ENCODE measurements at places on chromosomes 11 and 22.
A peak's percentile ranks its signal among the peaks of the same experiment; 100 is the strongest.

- H3K4me1 ChIP-seq: peaks cover 7% of the 10 kb centered on the region
- H3K36me3 ChIP-seq: peaks cover 2% of the 10 kb centered on the region
- H3K4me3 ChIP-seq: no peak overlapping the region
- H3K27me3 ChIP-seq: no peaks in the 10 kb centered on the region
- no peak for DNase-seq
Measured at GRCh38 chr11:88327061-88327460, 10.5 kb downstream of the CTSC start.

- H3K27me3 ChIP-seq: no peaks in the 10 kb centered on the region
- DNase-seq: peak; percentile 52
- H3K4me3 ChIP-seq: peak overlapping the region; percentile 16
- peaks cover 12% of the 10 kb centered on the region for H3K4me1 ChIP-seq
- peak overlapping the region; percentile 61 for H3K27ac ChIP-seq
Measured at GRCh38 chr11:469684-470560, 19.8 kb downstream of the PTDSS2 start.

DNA sequence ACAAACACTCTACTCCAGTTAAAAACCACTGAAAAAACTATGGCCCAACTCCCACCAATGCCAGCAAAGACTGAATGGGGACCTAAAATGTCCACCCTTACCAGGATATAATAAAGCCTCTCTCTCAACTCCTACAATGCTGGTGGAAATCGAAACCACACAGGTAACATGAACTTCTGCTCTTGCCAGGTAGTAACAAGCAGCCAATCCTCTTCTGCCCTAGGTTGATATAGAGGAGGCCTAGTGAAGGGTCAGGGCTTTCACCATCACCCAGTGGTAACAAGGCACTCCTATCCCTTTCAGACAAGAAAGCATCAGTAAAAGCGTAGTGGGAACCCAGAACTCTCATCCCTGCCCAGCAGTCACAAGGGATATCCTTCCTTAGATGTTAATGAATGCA lies 22.6 kb downstream of the DCUN1D5 start:
- peaks cover 6% of the 10 kb centered on the region for H3K4me1 ChIP-seq
- no peak overlapping the region for H3K27ac ChIP-seq
- H3K4me3 ChIP-seq: no peak overlapping the region
- peaks cover 36% of the 10 kb centered on the region for H3K36me3 ChIP-seq
- H3K27me3 ChIP-seq: no peaks in the 10 kb centered on the region
- no peak for DNase-seq

- DNase-seq: peak; percentile 76
- H3K4me3 ChIP-seq: no peak overlapping the region
- no peak overlapping the region for H3K27ac ChIP-seq
- no peaks in the 10 kb centered on the region for H3K36me3 ChIP-seq
Measured at GRCh38 chr11:120527111-120527761, 15.7 kb downstream of the GRIK4 start.

DNA sequence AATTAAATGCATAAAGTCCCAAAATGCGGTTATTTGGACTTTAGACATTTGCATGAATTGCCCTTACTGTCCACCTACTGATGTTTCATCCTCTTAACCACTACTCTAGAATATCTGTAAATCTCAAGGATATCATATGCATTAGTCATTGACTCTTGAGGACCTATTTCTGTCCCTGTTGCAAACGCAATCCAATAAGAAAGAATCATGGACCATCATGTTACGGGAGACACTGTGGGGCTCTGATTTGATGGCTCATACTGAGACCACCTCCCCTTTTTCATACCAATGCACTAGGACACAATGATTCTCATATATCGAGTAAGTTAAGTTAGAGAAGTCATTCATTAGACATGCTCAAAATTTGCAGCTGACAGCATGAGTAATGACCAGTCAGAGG lies 14.4 kb downstream of the POU2AF2 start:
- H3K36me3 ChIP-seq: no peaks in the 10 kb centered on the region
- DNase-seq: no peak
- no peak overlapping the region for H3K27ac ChIP-seq
- no peaks in the 10 kb centered on the region for H3K4me1 ChIP-seq
- H3K4me3 ChIP-seq: no peak overlapping the region

- no peaks in the 10 kb centered on the region for H3K36me3 ChIP-seq
- no peak overlapping the region for H3K27ac ChIP-seq
- no peak for DNase-seq
- H3K27me3 ChIP-seq: no peaks in the 10 kb centered on the region
- no peaks in the 10 kb centered on the region for H3K4me1 ChIP-seq
Measured at GRCh38 chr11:125942771-125943428, 2.9 kb upstream of the VSIG10L2 start.

GRCh38 chr11:35311331-35311730 lies 108.0 kb downstream of the SLC1A2 start:
- H3K4me1 ChIP-seq: no peaks in the 10 kb centered on the region
- no peaks in the 10 kb centered on the region for H3K27me3 ChIP-seq
- no peak overlapping the region for H3K27ac ChIP-seq
- no peak overlapping the region for H3K4me3 ChIP-seq
- no peaks in the 10 kb centered on the region for H3K36me3 ChIP-seq

DNA sequence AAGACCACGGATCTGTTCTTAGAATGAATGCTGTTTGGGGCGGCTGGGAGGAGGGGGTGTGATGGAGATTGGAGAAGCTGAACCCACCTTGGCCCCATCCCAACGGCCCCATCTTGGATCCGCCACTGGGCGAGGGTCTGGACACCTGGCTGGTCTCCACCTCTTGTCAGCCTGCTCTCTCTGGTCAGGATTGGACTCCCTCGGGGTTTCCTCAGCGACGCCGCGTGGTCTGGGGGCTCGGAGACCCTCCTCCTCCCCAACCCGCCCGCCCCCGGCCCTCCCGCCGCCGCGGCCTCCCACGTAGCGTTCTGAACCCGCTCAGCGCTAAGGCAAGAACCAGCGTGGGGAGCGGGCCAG lies 4.3 kb upstream of the FLI1 start:
- H3K36me3 ChIP-seq: no peaks in the 10 kb centered on the region
- peaks cover 84% of the 10 kb centered on the region for H3K27me3 ChIP-seq
- H3K4me1 ChIP-seq: peaks cover 27% of the 10 kb centered on the region
- DNase-seq: no peak
- H3K4me3 ChIP-seq: peak overlapping the region; percentile 74
- no peak overlapping the region for H3K27ac ChIP-seq

DNA sequence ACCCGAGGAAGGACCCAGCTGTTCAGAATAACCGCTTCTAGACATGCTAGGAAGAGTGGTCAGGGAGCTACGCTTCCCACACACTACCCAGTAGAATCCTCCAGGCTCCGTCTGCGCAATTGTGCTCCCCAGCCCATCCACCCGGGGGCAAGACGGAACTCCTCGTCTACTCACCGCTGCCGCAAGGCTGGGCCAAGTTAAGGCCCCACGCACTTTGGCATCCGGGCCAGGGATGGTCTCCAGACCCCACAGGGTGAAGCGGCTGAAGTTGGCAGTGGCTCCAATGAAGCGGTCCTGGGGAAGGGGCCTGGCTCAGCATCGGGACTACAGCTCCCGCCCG lies 757 bp downstream of the RNASEH2C start:
- peaks cover 50% of the 10 kb centered on the region for H3K36me3 ChIP-seq
- H3K27me3 ChIP-seq: no peaks in the 10 kb centered on the region
- H3K4me3 ChIP-seq: peak overlapping the region; percentile 95
- peaks cover 15% of the 10 kb centered on the region for H3K4me1 ChIP-seq
- H3K27ac ChIP-seq: peak overlapping the region; percentile 83

DNA sequence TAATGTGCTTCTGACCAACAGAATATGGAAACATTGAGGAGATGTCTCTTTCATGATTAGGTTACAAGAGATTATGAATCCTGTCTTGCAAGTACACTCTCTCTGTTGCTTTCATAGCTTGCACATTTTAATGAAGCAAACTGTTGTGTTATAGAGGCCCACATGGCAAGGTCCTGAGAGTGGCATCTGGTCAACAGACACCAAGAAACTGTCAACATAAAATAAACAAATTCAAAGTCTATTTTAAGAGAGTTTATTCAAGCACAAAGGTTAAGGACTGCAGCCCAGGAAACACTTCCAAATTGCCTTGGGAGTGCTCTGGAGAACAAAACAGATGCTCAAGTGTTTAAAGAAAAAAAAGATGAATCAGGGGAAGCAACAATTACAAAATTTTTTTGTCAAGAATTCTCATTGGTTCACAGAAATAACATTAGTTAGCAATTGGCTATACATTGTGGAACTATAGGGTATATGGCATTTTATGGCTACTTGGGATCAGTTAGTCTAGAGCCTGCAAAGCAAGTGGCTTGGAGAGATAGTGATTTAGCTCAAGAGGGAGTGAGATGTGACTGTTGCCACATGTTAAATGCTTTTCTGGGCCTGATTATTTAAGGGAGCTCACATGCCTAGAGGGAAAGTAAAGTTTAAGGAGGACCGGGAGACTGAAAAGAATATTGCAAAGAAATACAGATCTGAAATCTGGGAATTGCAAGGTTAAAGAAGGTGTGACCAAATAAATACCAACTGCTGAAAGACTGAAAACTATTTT lies 54.6 kb downstream of the CTSC start:
- no peak for DNase-seq
- no peak overlapping the region for H3K4me3 ChIP-seq
- no peaks in the 10 kb centered on the region for H3K36me3 ChIP-seq
- no peak overlapping the region for H3K27ac ChIP-seq

- no peak for DNase-seq
- H3K27me3 ChIP-seq: no peaks in the 10 kb centered on the region
Measured at GRCh38 chr11:122267602-122268001, 151.6 kb upstream of the BLID start.

DNA sequence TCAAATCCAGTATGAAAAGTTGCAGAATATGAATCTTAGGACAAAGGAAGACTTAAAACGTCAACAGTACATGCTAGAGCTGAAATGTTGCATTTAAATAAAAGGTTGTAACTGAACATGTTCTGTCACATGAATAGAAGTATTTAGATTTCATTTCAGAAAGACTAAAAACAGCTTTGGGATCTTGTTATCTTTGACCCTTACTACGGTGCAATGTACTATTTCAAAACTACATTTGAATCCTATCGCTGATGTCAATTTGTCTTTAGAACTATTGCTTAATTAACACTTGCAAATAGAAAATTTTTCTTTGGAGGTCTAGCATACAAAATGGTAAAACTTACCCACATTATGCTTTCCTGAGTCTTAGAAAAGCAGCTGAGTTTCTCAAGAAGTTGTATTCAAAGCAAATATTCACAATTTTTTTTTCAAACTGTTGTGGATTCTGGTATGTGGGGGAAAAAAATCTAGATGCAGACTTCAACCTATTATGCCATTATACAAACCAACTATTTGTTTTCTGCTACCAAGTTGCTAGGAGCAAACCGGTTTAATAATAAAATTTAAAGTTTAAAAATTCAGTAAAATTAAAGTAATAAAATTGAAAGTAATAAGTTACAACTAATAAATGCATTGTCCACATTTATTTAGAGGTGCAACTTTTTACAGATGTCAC lies 25.4 kb downstream of the CSTF3 start:
- H3K4me1 ChIP-seq: no peaks in the 10 kb centered on the region
- H3K36me3 ChIP-seq: peaks cover 44% of the 10 kb centered on the region
- no peaks in the 10 kb centered on the region for H3K27me3 ChIP-seq
- H3K4me3 ChIP-seq: no peak overlapping the region

GRCh38 chr22:47112582-47112965 lies 350.1 kb downstream of the TBC1D22A start:
- no peaks in the 10 kb centered on the region for H3K36me3 ChIP-seq
- no peaks in the 10 kb centered on the region for H3K4me1 ChIP-seq
- H3K27me3 ChIP-seq: no peaks in the 10 kb centered on the region
- no peak overlapping the region for H3K4me3 ChIP-seq
- no peak for DNase-seq

- H3K36me3 ChIP-seq: no peaks in the 10 kb centered on the region
- no peak overlapping the region for H3K4me3 ChIP-seq
- no peak for DNase-seq
- H3K4me1 ChIP-seq: no peaks in the 10 kb centered on the region
- no peaks in the 10 kb centered on the region for H3K27me3 ChIP-seq
Measured at GRCh38 chr22:44338906-44339305, 26.2 kb upstream of the SHISAL1 start.

GRCh38 chr11:114135737-114136151 lies 76.2 kb downstream of the ZBTB16 start:
- no peaks in the 10 kb centered on the region for H3K27me3 ChIP-seq
- H3K36me3 ChIP-seq: no peaks in the 10 kb centered on the region
- peak overlapping the region; percentile 99 for H3K27ac ChIP-seq
- peak overlapping the region; percentile 23 for H3K4me3 ChIP-seq

DNA sequence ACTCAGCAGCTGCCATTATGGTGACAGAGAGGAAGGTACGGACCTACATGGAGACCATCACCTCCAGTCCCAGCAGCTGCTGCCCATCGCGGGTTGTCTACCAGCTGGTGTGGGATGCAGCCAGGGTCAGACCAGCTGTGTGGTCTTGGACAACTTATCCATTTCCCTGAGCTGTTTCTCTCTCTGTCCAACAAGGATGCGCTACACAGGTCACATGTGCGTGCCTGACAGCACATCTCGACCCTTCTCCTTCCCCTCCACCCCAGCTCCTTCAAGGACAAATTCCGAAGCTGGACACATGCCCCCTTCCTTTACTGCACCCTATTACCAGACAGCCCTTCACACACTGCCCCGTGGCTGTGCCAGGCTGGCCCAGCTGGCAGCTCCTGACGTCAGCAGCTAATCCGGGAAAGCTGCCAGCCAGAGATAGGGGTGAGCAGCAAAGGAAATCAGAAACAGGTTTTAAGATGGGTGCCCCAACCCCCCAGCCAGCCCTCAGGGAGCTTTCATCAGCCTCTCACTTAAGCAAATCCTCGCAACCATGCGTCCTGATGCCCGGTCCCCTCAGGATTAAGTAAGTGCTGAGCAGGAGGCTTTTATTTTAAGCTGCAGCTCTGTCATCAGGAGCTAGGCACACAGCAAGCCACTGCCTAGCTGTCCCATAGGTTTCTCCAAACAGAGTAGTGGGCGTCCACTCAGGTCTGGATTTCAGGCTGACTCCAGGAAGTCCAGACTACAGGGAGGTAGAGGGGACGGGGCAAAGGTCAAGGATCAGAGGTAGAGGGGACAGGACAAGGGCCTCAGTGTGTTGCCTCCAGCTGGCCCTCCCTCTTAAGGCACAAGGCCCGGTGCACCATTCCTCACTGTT lies 20.3 kb downstream of the TEF start:
- peaks cover 22% of the 10 kb centered on the region for H3K4me1 ChIP-seq
- no peaks in the 10 kb centered on the region for H3K27me3 ChIP-seq
- H3K36me3 ChIP-seq: peaks cover 2% of the 10 kb centered on the region
- DNase-seq: peak; percentile 76
- H3K27ac ChIP-seq: peak overlapping the region; percentile 80
- no peak overlapping the region for H3K4me3 ChIP-seq

GRCh38 chr22:46131151-46131587 lies 19.2 kb upstream of the PPARA start:
- H3K4me1 ChIP-seq: no peaks in the 10 kb centered on the region
- H3K36me3 ChIP-seq: no peaks in the 10 kb centered on the region
- DNase-seq: no peak
- no peak overlapping the region for H3K27ac ChIP-seq
- no peak overlapping the region for H3K4me3 ChIP-seq
- no peaks in the 10 kb centered on the region for H3K27me3 ChIP-seq
